WTC11 (cell line): ENCODE measurements at places on chromosomes 7 and 10. TPM values are rescaled to one million over a fixed set of nuclear protein-coding genes. Genes with fewer than 3 reads are reported as not detected.

GRCh38 chr7:102463841-102464576, 654 bp downstream of the ALKBH4 start:
- peaks cover 8% of the 10 kb centered on the region for H3K4me1 ChIP-seq
- H3K36me3 ChIP-seq, result no peaks in the 10 kb centered on the region
- H3K27ac ChIP-seq, result peak overlapping the region; percentile 80
- H3K27me3 ChIP-seq, result no peaks in the 10 kb centered on the region

GRCh38 chr7:28818996-28819395, 139.1 kb downstream of the TRIL start:
- peaks cover 35% of the 10 kb centered on the region for H3K4me1 ChIP-seq
- no peak overlapping the region for H3K27ac ChIP-seq
- DNase-seq, result no peak

DNA sequence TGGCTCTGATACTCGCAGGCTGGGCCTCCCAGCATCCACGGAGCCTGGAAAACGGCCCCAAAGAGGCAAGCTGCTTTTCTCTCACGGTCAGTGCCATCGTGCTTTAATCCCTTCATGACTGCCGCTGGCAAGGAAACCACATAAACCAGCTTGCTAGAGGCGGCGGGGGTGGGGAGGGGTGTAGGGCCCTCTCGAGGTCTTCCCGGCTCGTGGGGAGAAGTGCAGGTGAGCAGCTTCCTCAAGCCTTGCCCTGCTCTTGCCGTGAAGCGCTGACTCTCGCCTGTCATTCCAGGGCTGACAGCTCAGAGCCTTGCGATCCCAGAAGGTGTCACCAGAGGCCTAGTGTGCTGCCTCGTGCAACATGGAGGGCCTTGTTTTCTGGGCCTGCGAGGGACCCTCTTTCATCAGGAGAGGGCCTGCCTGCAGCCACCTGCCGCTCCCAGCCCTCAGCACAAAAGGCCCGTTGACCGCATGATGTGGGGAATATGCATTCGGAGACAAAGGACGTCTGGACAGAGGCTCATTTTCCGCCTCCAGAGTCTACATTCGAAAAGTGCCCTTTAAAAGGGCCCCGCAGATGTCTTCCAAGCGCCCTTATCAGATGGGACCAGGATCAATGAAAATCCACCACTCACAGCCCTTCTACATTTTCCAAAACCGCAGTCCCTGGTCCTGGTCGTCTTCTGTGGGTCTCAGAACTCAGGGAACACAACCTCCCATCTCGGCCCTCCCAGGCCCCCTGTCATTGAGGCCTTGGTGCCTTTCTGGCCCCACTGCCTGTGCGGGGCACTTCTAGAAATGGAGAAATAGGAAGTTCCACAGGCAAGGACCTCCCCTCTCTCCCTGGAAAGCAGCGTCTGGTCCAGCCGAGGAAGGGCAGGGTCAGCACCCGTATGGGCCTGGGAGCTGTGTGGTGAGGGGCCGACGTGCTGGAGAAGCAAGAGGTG, 58.7 kb downstream of the ZRANB1 start:
- H3K4me1 ChIP-seq, result no peaks in the 10 kb centered on the region
- no peak overlapping the region for H3K4me3 ChIP-seq
- H3K36me3 ChIP-seq, result peaks cover 36% of the 10 kb centered on the region

The TMEM270 gene
- total RNA-seq, result 0.28 TPM in 1 of 3 replicates, not detected in the others

The AZGP1 gene
- total RNA-seq, result 1.6 to 2.7 TPM (median 1.8 TPM) in 3 replicates

DNA sequence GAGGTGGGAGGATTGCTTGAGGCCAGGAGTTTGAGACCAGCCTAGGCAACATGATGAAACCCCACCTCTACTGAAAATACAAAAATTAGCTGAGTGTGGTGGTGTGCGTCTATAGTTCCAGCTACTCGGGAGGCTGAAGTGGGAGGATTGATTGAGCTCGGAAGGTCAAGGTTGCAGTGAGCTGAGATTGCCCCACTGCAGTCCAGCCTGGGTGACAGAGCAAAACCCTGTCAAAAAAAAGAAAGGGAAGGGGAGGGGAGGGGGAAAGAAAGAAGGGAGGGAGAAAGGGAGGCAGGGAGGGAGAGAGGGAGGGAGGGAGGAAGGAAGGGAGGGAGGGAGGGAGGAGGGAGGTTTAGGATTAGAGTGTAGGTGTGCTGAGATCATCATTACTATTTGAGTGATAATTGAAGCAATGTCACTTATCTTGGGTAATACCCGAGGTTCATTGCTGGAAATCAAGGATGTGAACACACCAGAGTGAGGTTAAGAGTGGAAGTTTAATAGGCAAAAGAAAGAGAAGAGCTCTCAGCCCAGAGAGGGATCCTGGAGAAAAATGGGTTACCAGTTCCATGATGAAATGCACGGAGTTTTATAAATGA, 27.6 kb downstream of the VCL start:
- H3K27me3 ChIP-seq, result no peaks in the 10 kb centered on the region
- 0 out of 2 replicates have a peak overlapping the region, but pooled peaks have one; percentile 5 for H3K4me3 ChIP-seq
- DNase-seq, result no peak
- H3K36me3 ChIP-seq, result peaks cover 5% of the 10 kb centered on the region

DNA sequence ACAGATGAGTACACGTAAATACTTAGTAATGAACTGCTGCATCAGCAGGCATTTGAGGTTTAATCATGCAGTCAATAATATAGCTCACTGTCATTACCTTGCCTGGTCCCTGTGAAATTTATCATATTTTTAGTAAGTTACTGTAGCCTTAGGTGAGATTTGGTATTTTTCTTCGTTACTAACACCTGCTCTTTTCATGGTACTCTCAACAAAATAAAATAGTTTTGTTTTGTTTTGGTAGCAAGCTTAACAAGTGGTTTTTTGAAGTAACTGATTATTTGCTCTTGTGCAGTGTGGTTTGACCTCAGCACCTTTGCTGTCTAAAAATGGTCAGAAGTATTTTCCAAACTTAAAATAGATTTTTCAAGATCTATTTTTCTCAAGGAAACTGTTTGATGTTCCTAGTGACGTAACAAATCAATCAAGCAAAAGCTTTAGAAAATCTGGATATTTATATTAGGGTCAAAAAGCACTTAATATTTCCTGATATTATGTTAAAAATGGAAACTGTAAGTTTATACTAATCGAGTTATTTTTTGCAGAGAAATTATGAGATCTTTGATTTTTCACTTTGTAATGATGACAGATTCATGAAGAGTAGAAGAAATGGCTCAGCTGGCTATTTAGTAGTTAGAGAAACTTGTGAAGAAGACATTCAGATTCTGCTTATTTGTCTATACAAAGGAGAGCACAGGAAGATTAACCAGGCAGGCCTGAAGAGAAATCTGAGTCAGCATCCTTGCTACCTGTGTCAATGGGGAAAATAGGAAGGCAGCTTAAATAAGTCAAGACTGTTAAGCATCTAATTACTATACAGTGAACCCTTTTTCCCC, 21.0 kb upstream of the RPA3 start:
- no peaks in the 10 kb centered on the region for H3K27me3 ChIP-seq
- no peak for DNase-seq
- no peaks in the 10 kb centered on the region for H3K36me3 ChIP-seq
- no peak overlapping the region for H3K4me3 ChIP-seq

- DNase-seq, result no peak
- H3K27me3 ChIP-seq, result no peaks in the 10 kb centered on the region
- H3K4me1 ChIP-seq, result no peaks in the 10 kb centered on the region
- H3K4me3 ChIP-seq, result no peak overlapping the region
Observed at GRCh38 chr10:6227346-6227745, 24.6 kb downstream of the PFKFB3 start.

DNA sequence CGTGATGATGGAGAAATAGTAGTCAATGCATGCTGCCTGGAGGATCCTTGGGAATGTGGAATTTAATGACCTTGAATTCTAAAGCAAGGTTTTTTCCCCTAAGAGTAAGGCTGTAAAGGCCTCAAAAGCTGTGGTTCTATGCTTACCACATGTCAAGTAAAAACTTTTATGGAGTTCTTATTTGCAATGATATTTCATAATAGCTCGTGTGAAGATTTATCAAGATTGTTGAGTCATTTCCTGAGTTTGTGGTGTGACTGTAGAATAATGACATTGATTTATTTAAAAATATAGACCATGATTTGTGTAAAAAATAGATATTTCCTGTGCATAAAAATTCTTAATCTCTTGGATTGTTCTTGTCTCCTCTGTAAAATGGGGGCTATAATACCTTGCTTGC, 67.5 kb upstream of the SORCS1 start:
- no peak overlapping the region for H3K27ac ChIP-seq
- no peak for DNase-seq
- no peak overlapping the region for H3K4me3 ChIP-seq

- H3K4me3 ChIP-seq, result peak overlapping the region; percentile 85
- H3K36me3 ChIP-seq, result peaks cover 11% of the 10 kb centered on the region
- no peaks in the 10 kb centered on the region for H3K27me3 ChIP-seq
Observed at GRCh38 chr10:101000915-101001658, 1.5 kb downstream of the LZTS2 start.

GRCh38 chr7:17307558-17307957, 9.1 kb downstream of the AHR start:
- H3K36me3 ChIP-seq, result no peaks in the 10 kb centered on the region
- DNase-seq, result no peak

DNA sequence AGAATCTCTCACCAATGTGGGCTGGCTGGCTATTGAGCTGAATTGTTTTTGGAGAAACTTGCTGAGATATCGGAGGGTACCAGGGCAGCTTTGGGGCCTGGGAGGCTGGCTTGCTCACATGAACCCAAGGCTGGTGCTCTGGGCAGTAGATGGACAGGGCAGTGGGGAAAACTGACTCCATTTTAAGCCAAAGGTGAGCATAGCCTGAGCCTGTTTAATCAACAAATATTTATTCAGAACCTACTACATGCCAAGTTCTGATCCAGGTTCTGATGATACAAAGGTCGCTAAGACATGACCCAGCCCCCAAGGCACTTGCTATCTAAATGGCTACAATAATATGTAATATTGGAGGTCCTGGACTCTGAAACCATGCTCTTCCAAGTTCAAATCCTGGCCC, 86.6 kb downstream of the BUB3 start:
- DNase-seq, result no peak
- H3K4me3 ChIP-seq, result no peak overlapping the region
- no peak overlapping the region for H3K27ac ChIP-seq
- 0 out of 2 replicates have a peak, but pooled peaks cover 2% of the 10 kb centered on the region for H3K36me3 ChIP-seq
- H3K4me1 ChIP-seq, result peaks cover 6% of the 10 kb centered on the region
- no peaks in the 10 kb centered on the region for H3K27me3 ChIP-seq

DNA sequence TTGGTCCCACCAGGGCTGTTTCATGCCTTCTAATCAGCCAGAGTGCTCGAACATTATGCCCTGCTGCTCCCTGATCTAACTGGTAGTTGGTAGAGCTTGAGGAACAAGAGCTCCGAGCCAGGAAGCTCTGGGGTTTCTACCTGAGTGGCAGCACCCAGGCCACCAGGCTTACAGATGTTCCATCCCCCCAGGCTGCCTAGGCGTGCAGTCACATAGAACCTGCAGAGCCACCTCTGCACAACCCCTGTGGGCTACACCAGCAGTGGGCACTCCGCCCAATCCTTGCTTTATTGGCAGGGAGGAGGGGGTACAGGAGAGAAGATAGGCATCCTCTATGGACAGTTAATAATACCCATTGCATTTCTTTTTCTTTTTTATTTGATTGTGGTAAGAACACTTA, 21.8 kb downstream of the MAP3K8 start:
- no peaks in the 10 kb centered on the region for H3K27me3 ChIP-seq
- H3K36me3 ChIP-seq, result peaks cover 38% of the 10 kb centered on the region
- H3K4me3 ChIP-seq, result no peak overlapping the region
- peak overlapping the region; percentile 49; the same call in 1 of the 2 replicates for H3K27ac ChIP-seq
- H3K4me1 ChIP-seq, result peaks cover 34% of the 10 kb centered on the region

DNA sequence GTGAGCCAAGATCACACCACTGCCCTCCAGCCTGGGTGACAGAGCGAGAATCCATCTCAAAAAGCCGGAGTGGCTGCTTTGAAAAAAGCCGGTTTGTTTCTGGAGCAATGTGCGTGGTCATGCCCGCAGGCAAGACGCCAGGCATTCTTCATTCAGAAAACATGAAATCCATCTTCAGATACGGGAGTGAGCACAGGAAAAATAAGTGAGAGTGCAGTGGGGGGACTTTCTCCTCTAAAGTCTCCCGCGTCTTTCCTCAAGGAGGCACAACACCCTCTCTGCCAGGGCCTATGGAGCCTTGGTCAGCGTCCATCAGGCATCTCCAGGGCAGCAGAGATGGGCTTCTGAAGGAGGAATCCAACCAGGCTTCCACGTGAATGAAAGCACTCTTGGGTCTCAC, 62.3 kb upstream of the DGKI start:
- H3K36me3 ChIP-seq, result peaks cover 76% of the 10 kb centered on the region
- H3K27ac ChIP-seq, result no peak overlapping the region
- no peak overlapping the region for H3K4me3 ChIP-seq
- H3K27me3 ChIP-seq, result no peaks in the 10 kb centered on the region
- H3K4me1 ChIP-seq, result peaks cover 12% of the 10 kb centered on the region

- H3K27ac ChIP-seq, result no peak overlapping the region
- H3K36me3 ChIP-seq, result no peaks in the 10 kb centered on the region
- H3K4me1 ChIP-seq, result peaks cover 42% of the 10 kb centered on the region
- H3K27me3 ChIP-seq, result peaks cover 98% of the 10 kb centered on the region
Observed at GRCh38 chr10:101135141-101136006, 4.3 kb downstream of the TLX1 start.

- no peak overlapping the region for H3K4me3 ChIP-seq
- peak overlapping the region; percentile 88; the same call in 1 of the 2 replicates for H3K27ac ChIP-seq
- no peaks in the 10 kb centered on the region for H3K4me1 ChIP-seq
- peaks cover 10% of the 10 kb centered on the region; the same call in 1 of the 2 replicates for H3K36me3 ChIP-seq
Observed at GRCh38 chr7:1965579-1966294, 267.0 kb downstream of the MAD1L1 start.

DNA sequence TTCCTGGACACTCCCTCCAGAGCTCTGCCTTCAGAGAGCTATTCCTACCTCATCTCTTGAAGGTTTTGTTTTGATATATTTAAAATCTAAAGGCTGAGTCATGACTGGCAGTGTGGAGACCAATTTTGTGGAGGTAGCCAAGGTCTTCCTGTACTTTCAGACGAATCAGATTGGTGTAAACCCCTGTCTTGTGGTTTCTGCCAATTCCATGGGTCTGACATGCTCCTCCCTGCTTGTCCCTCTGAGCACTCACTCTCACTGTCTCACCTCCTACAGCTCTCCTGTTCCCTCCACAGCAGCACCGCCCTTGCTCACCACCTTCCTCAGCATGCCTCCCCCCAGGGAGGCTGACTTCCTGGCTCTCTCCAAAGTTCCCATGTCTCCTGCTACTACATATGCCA, 179.8 kb downstream of the NPSR1 start:
- H3K4me3 ChIP-seq, result no peak overlapping the region
- H3K36me3 ChIP-seq, result 0 out of 2 replicates have a peak, but pooled peaks cover 1% of the 10 kb centered on the region
- H3K4me1 ChIP-seq, result peaks cover 13% of the 10 kb centered on the region
- no peak overlapping the region for H3K27ac ChIP-seq

DNA sequence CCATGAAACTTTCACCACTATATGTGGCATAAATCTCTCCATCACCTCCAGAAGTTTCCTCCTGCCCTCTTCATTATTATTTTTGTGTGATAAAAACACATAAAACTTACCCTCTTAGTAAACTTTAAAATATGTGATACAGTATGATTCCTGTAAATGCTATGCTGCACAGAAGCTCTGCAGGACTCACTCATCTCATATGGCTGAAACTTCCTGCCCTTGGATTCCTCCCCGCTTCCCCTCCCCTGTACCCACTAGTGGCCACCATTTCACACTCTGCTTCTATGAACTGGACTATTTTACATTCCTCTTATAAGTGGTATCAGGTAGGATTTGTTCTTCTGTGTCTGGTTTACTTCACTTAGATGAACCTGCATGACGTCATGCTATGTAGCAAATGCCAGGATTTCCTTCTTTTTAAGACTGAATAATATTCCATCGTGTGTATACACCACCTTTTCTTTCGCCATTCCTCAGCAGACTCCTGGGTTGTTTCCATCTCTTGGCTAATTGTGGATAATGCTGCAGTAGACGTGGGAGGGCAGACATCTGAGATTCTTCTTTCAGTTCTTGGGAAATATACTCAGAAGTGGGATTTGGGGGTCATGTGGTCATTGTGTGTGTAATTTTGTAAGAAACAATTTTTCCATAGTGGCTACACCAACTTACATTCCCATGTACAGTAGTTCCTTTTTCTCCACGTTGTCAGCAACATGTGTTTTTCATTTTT, 335.2 kb downstream of the SDK1 start:
- no peak for DNase-seq
- H3K27ac ChIP-seq, result no peak overlapping the region
- H3K27me3 ChIP-seq, result no peaks in the 10 kb centered on the region; the same call in 1 of the 2 replicates
- no peak overlapping the region for H3K4me3 ChIP-seq

The MBL2 gene
- not detected in 3 replicates for total RNA-seq
